NB4 (cell line): ENCODE measurements at places on chromosomes 6 and 20.

GRCh38 chr6:108968325-108969316, 120.4 kb downstream of the ARMC2 start:
- peak; percentile 72 for DNase-seq

- peak; percentile 79 for DNase-seq
Observed at GRCh38 chr6:28896505-28897368, 27.0 kb downstream of the TRIM27 start.

- no peak for DNase-seq
Observed at GRCh38 chr6:93226822-93227221, 192.5 kb downstream of the EPHA7 start.

- DNase-seq = peak; percentile 5
Observed at GRCh38 chr6:49225471-49225870, 237.6 kb downstream of the MMUT start.

DNA sequence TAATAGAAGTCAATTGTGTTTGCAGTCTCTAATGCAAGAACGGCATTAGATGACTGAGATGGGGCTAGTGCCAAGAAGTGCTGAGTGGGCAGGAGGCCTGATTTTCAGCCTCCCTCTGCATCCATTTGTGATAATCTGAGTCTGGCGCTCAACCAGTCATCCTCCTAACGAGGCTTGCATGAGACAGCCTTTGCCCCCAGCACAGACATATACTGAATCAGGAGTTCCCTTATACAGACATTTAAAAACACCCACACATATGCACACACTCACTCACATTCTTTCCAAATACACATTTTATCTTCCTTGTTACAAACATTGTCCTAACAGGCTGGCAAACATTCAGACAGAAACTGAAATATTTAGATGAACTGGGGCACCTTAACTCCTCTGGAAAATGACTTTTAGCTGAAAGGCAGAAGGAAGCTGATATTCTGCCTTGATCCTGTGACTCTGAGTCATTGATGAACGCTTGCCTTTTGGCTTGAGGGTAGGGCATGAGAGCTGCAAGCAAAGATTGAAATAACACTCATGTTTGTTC, 562.3 kb downstream of the DHX35 start:
- DNase-seq = no peak

DNA sequence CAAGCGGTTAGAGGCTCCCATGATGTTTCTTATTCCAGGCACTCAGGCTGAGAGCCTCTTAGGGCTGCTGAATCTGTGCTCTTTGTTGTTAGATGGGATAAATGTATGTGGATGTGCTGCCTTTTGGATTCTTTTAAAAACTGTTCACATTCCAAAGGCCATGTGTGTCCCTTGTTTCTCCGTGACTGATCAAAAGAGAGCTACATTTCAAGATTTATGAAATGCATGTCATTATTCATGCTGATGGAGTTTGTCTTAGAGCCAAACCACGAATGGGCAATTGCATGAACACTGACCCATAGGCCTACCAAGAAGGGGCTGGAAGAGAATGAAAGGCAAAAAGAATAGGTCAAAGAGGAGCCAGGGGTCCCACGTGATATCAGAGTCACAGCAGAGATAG, 104.9 kb upstream of the TSHZ2 start:
- DNase-seq = no peak

DNA sequence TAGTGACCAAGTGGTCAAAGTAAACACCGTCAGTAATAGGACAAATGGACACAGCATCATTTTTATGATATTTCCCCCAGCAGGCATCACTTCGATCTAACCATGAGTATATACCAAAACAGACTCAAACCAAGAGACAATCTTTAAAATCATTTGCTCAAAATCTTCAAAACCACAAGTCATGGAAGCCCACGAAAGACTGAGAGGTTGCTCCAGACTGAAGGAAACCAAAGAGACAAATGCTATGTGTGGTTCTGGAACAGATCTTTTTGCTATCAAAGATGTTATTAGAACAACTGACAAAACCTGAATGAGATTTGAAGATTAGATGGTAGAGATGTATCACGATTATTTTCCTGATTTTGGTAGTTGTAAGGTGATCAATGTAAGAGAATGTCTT, 197.7 kb downstream of the TBXT start:
- DNase-seq = no peak

DNA sequence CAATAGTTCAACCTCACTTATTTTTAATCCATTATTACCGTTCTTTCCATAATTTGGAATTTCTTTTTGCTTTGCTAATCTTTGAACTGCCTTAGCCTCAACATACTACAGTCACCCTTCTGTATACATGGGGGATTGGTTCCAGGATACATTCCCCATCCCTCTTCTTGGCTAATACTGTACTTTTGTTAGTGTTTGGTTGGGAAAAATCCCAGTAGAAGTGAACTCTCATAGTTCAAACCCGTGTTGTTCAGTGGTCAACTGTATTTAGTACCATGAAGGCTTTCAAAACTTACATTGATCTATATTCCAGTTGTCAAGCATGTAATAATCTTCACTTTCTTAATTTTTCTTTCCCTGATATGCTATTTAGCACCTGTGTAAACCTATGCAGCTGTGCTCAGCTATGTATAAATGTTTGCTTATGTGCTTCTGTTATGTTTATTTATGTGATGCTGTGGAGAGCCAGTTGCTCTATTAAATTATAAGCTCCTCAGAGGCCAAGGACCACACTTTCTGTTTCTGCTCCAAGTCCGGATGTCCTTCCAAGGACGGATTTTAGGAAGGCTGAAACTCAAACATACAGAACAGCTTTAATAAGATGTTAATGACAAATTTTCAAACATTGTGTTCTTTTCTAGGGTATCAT, 33.3 kb upstream of the LAMA4 start:
- no peak for DNase-seq

- no peak for DNase-seq
Observed at GRCh38 chr6:56775498-56776166, 132.9 kb upstream of the DST start.

DNA sequence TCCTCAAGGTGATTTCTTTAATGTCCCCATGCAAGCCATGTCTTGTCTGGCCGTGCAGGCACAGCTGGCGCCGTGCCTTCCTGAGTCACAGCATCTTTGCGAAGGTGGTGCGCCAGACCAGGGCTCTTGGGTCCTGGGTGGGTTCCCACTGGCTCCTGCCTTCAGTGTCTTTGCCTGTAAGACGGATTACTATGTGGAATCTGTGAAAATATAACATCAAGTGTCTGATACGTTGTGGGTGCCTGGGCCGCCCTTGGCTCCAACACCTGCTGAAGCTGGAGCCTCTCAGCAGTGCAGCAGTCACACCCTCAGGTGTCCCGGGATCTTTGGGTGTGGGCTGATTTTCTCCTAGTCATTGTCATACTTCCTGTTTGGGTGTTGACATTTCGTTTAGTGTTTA, 3.2 kb downstream of the OSBPL2 start:
- no peak for DNase-seq

- no peak for DNase-seq
Observed at GRCh38 chr20:24066076-24066700, 77.6 kb upstream of the GGTLC1 start.

DNA sequence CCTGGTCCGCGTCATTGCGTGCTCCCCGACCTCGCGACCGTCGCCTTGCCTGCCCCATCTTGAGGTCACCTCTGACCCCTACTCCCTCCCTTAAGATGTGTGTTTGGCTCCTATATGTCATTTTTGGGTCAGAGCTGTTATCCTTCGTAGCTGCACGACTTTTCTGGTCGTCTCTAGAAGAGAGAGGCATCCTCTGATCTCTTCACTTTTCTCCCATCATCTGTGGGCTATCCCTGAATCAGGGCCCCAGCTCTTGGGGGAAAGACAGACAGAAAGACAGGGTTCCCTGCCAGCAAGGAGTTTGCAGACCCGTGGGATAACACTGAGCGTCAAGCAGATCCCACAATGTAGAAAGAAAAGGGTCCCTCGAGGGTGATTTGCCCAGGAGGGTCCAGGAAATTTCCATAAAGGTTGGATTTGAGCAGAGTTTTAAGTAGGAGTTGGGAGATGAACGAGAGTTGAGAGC, 555 bp downstream of the FAM120B start:
- no peak for DNase-seq

- no peak for DNase-seq
Observed at GRCh38 chr6:26436018-26436417, 4.3 kb upstream of the BTN3A3 start.

- no peak for DNase-seq
Observed at GRCh38 chr20:14453259-14453658, 115.8 kb upstream of the FLRT3 start.

GRCh38 chr6:53027131-53027718, 32.1 kb upstream of the GSTA4 start:
- DNase-seq = no peak

DNA sequence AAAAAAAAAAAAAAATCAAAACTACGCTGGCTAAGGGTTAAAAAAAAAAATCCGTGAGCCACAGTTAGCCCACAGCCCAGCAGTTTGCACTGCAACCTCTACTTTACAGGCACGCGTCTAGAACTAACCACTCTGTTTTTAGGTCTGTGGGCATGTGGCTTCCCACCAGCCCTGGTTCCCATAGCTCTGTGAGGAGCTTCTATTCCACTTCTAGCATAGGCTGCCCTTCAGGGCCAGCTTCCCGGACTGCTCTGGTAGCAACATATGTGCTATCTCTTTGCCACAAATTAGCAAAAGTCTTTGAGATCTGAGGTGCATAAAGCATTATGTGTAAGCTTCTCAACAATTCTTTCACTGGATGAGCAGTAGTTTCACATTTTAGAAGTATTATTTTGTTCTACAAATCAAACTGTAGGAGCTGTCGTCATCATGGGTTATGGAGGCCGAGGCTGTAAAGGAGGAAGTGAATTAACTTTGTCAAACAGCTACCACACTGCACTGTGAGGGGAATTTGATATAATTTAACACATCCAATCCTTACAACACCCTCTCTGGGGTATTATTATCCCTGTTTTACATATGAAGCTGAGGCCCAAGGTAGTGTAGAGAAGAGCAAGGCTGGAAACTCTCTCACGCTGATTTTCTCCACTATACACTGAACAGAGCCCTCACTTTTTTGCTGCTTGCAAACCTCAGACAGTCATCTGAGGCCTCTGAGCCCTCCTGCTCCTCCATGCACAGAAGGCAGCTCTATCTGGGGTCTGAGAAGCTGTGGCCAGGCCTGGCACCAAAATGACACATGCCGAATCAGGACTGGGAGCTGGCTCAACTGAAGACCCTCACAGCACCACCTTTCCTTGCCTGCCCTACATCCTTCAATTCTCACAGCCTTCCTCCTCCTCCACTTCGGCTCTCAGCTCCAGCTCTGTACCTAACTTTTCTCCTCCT, 35.4 kb downstream of the MAN1A1 start:
- no peak for DNase-seq

GRCh38 chr6:21208081-21208795, 385.3 kb upstream of the SOX4 start:
- no peak for DNase-seq

DNA sequence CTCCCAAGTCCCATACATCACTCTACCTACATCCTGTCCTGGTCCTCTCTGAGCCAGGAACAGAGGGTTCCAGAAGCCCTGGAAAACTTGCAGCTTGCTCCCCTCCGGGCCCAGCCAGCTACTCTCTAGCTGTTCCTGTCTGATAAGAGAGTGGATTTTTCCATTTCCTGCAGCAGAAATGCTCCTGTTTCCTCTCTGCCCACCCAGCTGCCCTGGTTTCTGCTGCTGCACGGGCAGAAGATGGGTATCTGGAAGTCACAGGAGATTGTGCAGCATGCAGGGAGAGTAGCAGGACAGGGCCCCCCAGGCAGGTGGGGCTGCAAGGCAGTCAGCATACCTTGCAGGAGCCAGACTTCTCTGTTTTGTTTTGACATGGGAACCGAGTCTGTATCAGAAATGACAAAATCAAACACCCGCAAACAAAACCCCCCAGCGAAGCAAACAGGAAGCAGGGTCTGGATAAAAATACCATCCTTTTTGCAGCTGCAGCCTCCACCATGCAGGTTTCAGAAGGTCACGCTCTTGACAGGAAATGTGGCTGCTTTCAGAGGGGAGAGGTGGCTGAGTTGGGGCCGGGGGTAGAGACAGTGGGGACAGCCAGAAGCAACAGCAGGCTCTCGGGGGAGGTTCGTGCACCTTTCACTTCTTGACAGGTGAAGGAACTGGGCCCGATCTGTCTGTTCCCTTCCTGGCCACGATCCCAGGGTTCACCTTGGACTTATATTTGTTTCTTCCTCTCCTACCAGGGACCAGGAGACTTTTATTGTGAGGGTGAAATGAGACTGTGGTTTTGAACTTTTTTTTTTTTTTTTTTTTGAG, 50.8 kb upstream of the FAM83D start:
- DNase-seq = peak; percentile 56

GRCh38 chr6:43386492-43386891, 17.0 kb upstream of the ZNF318 start:
- DNase-seq = peak; percentile 44

GRCh38 chr6:116449565-116449964, 11.6 kb upstream of the CALHM6 start:
- DNase-seq = no peak

- peak; percentile 56 for DNase-seq
Observed at GRCh38 chr20:60292001-60292520, 333.8 kb downstream of the CDH26 start.

- no peak for DNase-seq
Observed at GRCh38 chr6:90411292-90411781, 114.7 kb upstream of the BACH2 start.

GRCh38 chr20:21681922-21682318, 23.5 kb upstream of the PAX1 start:
- DNase-seq = no peak

- no peak for DNase-seq
Observed at GRCh38 chr20:51833326-51833725, 31.0 kb upstream of the SALL4 start.

DNA sequence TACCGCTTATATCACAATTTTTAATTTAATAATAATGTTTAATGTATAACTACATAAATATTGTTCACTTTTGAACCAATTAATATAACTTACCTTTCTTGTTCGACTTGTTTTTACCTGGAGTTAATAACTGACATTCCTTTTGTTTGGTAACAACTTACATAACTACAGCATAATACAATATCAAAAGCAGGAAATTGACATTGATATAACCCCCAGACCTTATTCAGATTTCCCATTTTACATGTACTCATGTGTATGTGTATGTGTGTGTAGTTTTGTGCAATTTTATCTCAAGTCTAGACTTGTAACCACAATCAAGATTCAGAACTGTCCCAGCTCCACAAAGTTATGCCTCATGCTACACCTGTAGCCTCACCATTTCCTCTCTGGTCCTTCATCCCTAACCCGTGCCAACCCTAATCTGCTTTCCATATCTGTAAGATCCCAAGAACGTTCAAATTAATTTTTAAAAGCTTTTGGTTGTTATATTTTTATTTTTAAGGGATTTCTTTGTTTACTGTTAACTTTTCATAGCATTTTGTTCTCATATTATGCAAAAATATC, 190.6 kb downstream of the MANEA start:
- no peak for DNase-seq

- no peak for DNase-seq
Observed at GRCh38 chr6:125742464-125743120, 6.8 kb upstream of the HEY2 start.

GRCh38 chr6:156988276-156989158, 211.3 kb downstream of the ARID1B start:
- DNase-seq = peak; percentile 62

GRCh38 chr6:170207586-170208181, 83.2 kb downstream of the DLL1 start:
- no peak for DNase-seq

GRCh38 chr20:63483834-63484233, 11.4 kb upstream of the KCNQ2 start:
- DNase-seq = no peak
